ENCODE measurements at places on chromosomes 11 and 22. TPM values are rescaled to one million over a fixed set of nuclear protein-coding genes. Genes with fewer than 3 reads are reported as not detected.

TRIM48 gene
- total RNA-seq: not detected

DNA sequence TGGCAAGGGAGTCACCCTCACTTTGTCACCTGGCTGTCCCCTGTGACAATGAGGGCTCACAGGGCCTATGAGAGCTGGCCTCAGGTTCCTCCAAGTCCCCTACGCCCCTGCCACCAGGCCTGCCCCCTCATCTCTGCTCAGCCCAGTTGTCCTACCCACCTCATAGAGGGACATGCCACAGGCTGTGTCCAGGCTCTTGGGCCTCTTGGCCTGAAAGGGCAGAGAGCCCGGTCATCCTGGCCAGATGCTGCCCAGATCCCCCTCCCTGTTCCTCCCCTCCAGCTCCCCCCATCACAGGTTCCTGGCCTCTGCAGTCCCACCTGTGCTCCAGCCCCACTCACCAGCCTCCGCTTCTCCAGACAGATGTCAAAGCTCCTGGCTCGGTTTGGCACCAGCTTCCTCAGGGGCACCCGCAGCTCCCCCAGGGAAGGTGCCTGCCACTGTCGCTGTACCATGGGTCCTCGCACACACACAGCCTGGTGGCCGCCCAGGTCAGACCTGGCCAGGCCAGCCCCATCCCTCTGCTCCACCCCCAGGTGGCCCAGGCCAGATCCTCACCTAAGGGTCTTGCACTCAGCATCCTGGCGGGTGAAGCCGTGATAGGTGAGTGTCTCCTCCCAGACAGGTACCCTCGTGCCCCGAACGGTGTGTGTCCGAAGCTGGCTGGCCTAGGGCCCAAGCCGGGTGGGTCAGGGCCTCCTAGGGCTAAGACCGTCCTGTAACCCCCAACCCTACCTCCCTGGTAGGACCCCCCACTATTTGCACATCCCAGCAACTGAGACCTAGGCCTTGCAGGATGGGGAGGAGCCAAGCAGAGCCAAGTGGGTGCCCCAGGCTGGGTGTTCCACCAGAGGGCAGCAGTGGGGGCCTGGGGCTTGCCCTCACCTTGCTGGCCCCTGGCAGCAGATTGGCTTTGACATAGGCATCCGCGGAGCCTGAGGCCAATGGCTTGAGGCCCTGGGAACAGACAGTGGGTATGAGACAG, 8.3 kb downstream of the NDUFV1 start:
- DNase-seq: peak; percentile 72

GRCh38 chr11:62593434-62594044, 2.2 kb upstream of the TUT1 start:
- DNase-seq: peak; percentile 80

- peak; percentile 5 for DNase-seq
Observed at GRCh38 chr11:108897071-108897481, 232.2 kb downstream of the DDX10 start.

DNA sequence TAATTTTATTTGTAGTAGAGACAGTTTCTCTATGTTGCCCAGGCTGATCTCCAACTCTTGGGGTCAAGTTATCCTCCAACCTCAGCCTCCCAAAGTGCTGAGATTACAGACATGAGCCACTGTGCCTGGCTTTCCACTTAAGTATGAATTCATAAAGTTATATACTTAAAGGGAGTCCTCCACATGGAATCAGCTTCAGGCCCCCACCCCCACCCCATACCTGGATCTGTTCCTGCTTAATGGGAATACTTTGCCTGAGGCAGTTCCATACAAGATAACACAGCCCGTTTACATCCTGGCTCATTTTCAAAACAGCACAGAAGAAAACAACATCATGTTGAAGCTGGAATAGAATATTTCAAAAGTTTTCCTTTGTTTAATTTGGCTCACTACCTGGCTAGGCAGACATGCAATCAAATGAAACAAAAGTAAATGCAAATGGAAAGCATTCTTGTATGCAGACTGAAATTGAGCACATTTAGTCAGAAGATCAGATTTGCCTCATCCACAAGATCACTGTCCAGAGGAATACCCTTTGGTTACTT, 82.4 kb downstream of the FAT3 start:
- DNase-seq: no peak

DNA sequence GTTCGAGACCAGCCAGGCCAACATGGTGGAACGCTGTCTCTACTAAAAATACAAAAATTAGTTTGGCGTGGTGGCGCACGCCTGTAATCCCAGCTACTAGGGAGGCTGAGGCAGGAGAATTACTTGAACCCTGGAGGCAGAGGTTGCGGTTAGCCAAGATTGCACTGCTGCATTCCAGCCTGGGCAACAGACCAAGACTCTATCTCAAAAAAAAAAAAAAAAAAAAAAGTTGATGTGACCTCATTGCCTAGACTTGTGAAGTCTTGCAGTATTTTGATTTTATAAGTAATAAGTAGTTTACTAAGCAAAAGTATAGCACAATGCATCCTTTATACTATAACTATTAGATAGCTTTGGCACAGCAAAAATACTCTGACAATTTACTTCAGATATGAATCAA, 9.9 kb upstream of the CUL5 start:
- DNase-seq: no peak
